GM12878 (cell line): ENCODE measurements at places on chromosomes 12 and 14.

- DNase-seq: no peak
These were observed 43.6 kb downstream of the SYNE3 start for GRCh38 chr14:95472819-95473251.

DNA sequence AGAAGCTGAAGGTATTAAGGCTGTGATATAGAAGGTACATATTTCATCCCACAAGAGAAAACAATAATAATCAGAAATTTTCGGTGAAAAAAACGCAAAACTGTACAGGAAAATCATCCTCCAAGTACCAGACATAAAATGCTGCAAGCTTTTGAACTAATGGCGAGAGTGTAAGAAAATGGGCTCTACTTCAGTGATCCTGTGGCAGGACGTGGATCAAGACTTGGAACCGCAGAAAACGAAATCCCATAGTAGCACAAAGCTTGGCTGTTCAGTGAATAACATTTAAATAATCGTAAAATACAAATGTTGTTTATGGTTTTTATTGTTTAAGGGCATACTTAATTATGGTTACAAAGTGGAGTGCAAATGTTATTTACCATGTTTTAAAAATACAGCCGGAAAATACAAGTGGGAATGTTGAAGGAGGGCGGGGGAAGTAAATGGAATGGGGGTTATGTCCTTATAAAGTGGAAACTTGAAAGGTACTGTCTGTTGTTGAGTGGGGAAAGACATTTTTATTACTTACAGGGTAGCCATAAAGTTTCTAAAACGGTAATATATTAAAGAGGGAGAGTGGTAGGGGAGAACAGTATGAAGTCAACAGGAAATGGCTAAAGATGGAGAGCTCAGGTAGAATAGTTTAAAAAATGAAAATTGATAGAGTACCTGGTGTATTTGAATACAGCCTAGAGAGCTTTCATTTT is 1.1 kb downstream of the SMIM10L1 start:
- DNase-seq: no peak

DNA sequence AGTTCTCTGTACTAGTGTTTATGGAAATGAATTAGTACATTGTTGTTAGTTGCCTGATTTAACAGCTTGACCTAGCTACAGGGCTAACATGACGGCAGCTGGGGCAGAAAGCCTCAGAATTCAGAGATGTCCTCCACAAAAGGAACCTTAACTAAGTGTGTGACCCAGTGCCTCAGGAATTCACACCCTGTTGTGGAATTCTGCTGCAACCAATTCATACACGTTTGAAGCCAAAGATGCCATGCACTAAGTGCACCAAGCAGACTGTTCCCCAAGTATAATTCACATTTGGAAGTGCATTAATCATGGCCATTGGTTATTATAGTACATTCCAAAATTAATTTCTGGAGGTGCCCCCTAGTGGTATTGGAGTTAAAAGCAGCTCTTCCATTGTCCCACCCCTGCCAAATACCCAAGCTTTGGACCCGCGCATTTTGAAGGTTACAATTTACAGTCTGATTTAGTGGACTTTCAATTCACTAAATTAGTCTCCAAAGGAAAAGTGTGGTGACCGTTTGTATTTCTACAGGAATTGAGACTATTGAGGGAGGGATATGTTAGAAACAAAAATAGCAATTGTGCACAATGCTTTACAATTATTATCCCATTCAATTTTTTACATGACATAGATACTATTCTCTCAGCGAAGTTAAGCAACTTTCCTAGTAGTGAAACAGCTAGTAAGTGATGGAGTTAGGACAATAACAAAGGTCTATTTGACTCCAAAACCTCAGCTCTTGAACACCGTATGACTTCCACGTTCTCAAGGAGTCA is 85.9 kb downstream of the PAX9 start:
- DNase-seq: no peak

DNA sequence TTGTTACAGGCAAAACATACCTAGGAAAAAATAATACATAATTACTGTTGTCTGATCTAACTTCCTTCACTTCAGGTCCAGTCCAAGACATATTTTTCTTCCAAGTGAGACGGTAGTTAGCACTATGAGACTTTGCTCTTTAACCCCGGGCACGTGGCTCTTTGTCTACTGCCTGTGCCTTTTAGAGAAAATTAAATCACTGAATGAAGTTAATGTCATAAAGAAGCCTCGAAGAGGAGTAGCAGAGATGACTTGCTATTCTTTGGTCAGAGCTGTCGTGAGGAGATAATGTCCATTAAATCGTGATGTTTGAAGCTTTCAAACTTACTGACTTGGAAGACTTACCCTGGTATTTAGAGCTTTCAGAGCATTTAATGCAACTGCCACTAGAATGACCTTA is 8.7 kb downstream of the TESPA1 start:
- DNase-seq: no peak

- no peak for DNase-seq
These were observed 44.7 kb upstream of the ATP23 start for GRCh38 chr12:57896434-57897201.

DNA sequence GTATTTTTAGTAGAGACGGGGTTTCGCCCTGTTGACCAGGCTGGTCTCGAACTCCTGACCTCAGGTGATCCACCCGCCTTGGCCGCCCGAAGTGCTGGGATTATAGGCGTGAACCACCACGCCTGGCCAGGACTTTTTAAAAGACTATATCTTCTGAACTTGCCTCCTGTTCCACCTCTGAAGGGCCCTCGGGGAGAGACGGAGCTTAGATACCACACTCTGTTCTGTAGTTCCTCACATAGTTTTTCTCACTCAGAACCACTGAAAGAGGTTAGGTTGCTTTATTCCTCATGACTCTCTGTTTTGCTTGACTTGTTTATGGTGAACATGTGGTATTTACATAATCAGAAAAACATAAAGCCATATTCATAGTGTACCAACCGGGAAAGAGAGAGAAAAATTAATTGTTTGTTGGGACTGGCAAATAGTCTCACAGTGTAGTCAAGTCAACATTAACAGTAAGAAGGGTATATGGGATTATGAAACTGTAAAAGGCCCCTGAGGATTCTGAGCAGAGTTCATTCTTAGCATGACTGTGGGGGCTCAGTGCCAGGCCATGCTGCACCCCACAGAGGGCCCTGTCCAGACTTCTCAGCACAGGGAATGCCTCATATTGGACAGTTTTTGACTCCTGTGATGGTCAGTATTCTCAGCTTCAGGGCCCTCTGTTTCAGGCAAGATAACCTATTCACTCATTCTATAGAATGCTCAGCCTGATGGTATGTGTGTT is 342.3 kb downstream of the ZFP36L1 start:
- DNase-seq: no peak

DNA sequence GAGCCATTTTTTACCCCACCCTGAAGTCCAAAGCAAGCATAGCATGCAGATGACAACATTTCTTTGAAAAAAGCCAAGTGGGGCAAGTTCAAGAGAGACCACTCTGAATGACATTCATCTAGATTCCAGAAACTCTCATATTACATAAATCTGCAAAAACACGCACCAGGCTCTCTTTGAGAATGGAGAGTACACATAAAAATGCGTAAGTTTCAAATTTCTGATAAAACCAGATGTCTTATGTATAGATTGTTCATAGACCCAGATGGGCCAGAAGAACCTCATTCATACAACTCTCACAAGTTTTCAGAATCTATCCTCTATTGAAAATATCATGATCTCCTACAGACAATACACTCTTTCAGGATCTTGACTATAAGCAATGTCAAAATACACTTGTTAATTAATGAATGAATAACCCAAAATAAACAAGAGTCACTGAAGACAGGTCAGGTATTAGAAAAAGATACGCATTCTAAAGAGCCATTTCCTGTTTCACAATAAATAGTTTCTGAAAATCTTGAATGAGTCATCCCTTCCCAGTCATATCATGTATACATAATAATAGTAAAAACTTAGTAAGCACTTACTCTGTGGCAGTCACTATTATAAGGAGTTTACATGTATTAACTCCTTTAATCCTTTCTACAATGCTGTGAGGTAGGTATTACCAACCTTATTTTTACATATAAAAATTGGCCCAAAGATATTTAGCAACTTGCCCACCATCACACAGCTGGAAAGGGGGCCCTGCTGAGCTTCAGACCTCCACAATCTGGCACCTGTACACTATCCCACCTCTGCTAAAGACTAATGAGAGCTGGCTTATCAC is 72.0 kb downstream of the PPP2R5E start:
- peak; percentile 68 for DNase-seq

DNA sequence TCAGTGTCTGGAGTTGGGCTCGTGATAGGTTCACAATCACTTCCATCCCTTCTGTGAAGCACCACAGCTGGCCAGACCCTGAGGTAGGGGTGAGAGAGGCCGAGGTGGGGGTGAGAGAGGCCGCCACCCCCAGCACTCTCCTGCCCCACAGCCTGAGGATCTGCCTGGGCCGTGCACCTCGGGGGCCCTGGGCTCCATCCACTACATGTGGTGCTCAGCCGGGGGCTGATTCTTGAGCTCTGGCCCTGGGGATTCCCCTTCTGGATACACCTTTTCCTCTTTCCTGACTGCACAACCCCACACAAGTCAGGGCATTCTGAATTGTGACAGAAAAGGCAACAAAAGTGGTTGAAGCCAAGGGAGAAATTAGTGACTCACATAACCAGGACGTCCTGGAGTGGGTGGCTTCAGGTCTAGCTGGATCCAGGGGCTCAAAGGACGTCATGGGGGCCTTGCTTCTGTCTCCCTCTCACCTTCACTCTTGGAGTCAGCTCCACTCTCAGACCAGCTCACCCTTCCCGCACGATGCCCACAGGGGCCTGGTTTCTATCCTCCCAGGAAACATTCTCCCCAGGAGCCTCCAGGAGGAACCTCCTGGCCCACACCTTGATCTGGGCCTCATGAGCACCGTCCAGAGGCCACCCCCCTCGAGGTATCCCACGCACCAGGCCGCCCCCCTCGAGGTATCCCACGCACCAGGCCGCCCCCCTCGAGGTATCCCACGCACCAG is 12.1 kb upstream of the FBRSL1 start:
- DNase-seq: no peak

- no peak for DNase-seq
These were observed 78.6 kb downstream of the CCDC60 start for GRCh38 chr12:119412811-119413794.

DNA sequence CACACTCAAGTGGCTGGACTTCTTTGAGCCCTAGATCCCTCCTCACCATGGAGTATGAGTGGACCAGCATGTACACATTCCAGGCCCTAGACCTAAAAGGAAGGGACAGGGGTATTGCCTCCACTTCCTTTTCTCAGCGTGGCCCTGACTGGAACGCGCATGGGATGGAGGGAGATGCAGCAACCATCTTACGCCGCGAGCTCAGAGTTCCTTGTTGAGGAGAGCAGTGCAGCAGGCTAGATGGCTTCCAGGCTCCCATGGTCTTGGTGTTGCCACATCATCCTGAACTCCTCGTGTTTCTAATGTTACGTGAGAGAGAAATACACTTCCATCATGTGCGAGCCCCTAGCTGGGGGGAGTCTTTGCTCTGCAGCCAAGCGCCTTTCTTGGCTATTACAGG is 61.8 kb upstream of the DIO3 start:
- no peak for DNase-seq

- DNase-seq: no peak
These were observed 217.0 kb downstream of the BCL11B start for GRCh38 chr14:99055019-99055418.

DNA sequence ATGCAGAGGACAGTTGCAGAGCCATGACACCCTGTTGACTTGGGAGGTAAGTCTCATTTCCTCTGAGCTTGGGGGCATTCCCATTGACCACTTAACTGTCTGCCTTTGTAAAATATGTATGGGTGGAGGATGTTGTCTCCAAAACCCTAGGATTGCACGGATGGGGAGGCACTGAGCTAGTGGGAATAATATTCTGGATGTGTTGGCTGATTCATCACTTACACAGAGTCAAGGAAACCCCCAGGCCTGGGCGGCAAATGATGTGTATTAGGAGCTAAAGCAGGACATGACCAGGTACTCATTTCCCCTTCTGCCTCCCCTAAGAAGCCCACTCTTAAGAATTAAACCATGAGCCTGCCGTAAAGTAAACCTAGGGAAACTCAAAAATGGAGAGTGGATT is 319.4 kb downstream of the VRK1 start:
- no peak for DNase-seq

DNA sequence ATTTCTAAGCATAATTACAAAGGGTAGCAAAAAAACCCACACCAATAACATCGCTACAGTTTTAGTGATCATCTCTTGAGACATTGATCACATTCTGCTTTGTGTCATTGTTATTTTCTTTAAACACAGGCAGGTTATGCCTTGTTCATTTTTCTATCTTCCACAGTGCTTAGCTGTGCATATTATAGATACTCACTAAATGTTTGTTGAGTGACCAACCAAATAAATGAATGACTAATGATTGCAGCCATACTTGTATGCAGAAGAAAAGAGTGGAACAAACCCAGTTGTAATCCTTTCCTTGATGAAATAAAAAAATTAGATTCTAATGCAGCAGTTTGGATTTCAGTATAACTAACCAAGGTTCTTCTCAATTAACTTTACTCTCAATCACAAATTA is 81.0 kb upstream of the RASSF8 start:
- DNase-seq: no peak

GRCh38 chr12:40711121-40711520 is 18.9 kb downstream of the CNTN1 start:
- no peak for DNase-seq

GRCh38 chr12:49787672-49788071 is 40.5 kb downstream of the NCKAP5L start:
- DNase-seq: no peak

- DNase-seq: no peak
These were observed 457.6 kb downstream of the ZFP36L1 start for GRCh38 chr14:68335312-68335711.

DNA sequence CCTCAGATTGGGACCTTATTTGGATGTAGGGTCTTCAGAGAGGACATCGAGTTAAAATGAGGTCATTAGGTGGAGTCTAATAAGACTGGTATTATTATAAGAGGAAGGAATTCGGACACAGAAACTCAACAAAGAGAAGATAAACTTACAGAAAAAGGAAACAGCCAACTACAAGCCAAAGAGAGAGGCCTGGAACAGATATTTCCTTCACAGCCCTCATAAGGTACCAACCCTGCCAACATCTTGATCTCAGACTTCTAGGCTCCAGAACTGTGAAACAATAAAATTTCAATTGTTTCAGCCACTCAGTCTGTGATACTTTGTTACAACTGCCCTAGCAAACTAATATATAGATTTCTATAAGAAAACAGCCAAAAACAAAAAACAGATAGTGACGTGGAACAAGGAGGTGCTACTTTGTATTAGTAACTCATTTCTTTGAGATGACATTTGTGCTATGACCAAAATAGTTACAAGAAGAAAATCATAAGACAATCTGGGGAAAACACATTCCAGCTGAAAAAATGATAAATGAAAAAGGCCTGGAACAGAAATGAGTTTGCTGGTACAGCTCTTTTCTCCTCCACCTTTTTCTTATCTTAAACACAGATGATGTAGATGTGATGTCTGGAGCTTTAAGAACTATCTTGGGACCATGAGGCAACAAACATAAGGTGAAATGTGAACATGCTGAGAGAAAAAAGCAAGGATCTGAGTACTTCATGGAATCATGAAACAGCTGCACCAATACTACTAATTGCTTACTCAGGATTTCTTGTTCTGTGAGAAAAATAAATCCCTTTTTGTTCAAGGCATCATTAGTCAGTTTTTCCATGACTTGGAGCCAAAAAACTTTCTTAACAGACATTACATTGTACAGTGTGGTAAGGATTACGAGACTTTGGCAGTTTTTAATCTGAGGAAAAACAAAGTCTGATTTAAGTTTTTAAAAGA is 243.2 kb downstream of the ANO6 start:
- no peak for DNase-seq

- no peak for DNase-seq
These were observed 350.7 kb downstream of the RMST start for GRCh38 chr12:97813301-97813700.
